Transverse colon (tissue), 4 donors: ENCODE measurements at places on chromosomes 11 and 22. TPM values are rescaled to one million over a fixed set of nuclear protein-coding genes. Genes with fewer than 3 reads are reported as not detected.

MYBPC3 gene
- total RNA-seq, result not detected

ADAMTS8 gene
- 0.95 TPM for total RNA-seq

P2RY2 gene
- 8.6 TPM for total RNA-seq

DNA sequence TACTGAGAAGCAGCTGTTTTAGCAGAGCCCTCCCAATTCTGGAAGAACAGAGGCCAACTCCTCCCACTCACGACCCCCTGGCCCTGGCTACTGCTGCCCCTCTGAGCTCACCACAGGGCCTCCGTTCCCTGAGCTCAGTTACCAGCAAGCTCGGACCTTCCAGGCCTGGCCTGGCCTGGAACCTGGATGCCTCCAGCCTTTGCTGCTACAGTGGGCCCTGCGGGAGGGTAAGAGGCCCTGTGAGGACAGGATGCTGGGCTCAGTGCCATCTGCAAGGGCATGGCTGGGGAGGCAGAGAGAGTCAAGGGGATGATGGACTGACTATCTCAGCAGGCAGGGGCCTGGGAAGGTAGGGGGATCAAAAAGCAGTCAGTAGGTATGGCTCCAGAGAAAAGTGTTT, 209.9 kb upstream of the NCAM1 start:
- DNase-seq, result no peak
